ENCODE measurements at places on chromosomes 3 and 15.
A peak's percentile ranks its signal among the peaks of the same experiment; 100 is the strongest.

GRCh38 chr3:107461721-107462120 is 61.0 kb upstream of the BBX start:
- DNase-seq, result no peak

DNA sequence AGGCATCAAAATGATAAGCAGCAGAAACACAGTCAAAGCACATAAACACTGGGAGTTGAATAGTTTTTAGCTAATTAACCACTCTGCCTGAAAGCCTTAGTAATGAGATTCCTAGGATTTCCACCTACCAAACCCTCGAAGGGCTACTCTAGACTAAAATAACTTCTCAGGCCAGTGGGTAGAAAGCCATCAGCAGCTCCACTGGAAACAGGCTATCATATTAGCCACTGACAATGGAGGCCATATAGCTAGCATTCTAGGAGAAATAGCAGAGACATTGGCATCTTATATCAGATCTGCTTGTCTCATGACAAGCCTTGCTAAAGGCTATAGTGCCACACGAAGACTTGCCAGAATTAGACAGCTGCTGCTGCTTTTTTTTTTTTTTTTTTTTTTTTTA is 4.5 kb upstream of the CAPN3 start:
- DNase-seq, result no peak

GRCh38 chr3:15223685-15224572 is 17.9 kb downstream of the CAPN7 start:
- peak; percentile 43 for DNase-seq

- DNase-seq, result no peak
Observed at GRCh38 chr15:65969865-65970816, 100.8 kb downstream of the RAB11A start.

GRCh38 chr3:12708584-12709192 is 44.8 kb upstream of the RAF1 start:
- no peak for DNase-seq

DNA sequence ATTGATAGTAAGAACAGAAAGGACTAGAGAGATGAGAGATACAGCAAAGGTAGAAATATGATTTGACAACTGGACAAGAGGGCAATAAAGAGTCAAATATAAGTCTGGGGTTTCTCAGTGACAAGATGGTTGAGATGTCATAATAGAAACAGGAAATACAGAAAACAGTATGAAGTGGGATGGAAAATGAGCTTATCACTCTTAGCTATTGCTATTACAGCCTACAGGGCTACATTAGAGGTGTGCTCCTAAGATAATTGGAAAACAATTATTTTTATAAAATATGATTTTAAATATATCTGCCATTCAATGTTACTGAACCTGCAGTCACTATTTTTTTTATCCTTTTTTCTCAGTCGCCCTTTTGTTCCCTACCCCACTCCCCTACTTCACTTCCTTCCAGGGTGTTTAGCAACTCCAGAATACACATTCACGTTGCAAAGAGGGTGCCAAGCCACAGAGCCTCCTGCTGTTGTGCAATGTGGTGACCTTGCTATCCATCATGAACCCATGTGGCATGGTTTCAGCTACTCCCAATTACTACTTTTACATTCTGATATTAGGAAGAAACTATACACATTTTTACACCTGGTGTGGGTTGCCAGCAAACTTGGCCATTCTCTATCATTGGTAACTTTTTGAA is 6.0 kb downstream of the NRG4 start:
- no peak for DNase-seq

DNA sequence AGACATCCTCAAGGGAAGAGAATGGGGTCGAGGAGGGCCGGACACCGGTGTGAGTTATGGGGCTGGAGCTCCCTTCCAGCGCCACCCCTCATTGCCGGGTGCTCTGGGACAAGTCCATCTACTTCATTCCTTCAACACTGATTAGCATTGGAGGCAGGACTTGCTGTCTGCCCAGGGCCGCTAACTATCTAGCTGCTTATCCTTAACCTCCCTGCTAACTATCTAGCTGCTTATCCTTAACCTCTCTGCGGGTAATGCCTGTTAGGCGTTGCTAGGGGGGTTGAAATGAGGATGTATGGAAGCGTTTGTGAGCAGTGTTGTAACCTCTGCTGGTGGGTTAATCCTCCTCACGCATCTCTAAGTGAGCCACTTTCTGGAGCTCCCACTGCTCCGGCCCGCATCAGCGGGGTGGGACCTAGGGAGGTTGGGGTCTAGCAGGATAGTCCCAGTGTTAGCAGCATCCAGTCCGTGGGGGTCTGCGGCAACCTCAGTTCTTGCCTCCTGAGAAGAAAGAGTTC is 10.9 kb upstream of the CHAC1 start:
- DNase-seq, result no peak

DNA sequence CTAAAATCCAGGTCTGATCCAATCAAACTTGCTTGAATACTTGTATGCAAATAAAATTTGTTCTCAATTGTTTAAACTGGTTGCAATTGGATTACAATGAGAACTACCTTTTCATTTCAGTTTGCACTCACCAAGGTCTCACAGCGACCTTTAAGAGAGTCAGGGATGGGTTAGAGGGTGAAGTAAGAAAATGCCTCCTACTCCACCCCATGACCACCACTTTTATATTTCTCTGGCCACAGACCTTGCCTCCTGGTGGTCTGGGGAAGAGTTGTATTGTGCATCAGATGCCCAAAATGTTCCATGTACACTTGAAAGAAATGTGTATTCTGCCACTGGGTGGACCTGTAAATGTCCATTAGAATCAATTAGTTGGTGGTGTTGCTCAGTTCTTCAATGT is 16.4 kb upstream of the THSD4 start:
- no peak for DNase-seq

- DNase-seq, result no peak
Observed at GRCh38 chr3:139288266-139288821, 55.5 kb upstream of the MRPS22 start.

DNA sequence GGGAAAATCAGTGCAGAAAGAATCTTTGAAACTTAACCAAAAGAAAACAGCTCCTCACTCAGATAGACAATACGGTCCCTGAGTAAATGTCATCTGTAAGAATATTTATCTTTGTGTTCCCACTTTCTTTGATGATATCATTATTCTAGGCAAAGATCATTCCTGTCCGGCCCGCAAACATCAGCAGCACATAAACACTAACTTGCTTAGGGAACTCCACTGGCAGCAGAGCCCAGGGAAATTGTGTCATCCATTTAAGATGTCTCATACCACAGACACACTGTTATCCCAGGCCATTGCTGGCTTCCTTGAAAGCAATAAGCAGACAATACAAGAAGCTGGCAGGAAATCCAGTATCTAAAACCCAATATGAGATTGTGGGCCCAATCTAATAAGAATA is 20.1 kb upstream of the CD96 start:
- no peak for DNase-seq

GRCh38 chr3:43582866-43583265 is 38.9 kb downstream of the ANO10 start:
- DNase-seq, result no peak

GRCh38 chr3:152357587-152357986 is 88.9 kb downstream of the MBNL1 start:
- DNase-seq, result no peak

- no peak for DNase-seq
Observed at GRCh38 chr3:66066963-66067617, 28.4 kb upstream of the MAGI1 start.

GRCh38 chr3:152538518-152538917 is 269.8 kb downstream of the MBNL1 start:
- DNase-seq, result no peak

DNA sequence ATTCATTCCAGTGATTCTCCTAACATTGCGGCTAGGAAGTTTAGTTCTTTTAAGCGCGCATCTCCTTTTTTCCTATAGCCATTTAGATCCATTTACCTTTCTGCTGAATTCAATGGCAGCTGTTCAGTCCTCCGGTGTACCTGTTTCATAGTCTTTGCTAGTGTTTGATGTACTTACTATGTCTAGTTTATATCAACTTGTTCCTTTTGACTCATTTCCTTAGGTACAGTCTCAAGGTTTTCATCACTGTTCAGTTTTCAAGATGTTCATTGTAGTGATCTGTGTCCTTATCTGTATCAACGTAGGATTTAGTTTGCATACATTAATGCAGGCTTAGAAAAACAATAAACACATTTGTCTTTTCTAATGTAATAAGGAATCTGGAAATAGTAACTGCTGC is 59.0 kb upstream of the MBNL1 start:
- no peak for DNase-seq

DNA sequence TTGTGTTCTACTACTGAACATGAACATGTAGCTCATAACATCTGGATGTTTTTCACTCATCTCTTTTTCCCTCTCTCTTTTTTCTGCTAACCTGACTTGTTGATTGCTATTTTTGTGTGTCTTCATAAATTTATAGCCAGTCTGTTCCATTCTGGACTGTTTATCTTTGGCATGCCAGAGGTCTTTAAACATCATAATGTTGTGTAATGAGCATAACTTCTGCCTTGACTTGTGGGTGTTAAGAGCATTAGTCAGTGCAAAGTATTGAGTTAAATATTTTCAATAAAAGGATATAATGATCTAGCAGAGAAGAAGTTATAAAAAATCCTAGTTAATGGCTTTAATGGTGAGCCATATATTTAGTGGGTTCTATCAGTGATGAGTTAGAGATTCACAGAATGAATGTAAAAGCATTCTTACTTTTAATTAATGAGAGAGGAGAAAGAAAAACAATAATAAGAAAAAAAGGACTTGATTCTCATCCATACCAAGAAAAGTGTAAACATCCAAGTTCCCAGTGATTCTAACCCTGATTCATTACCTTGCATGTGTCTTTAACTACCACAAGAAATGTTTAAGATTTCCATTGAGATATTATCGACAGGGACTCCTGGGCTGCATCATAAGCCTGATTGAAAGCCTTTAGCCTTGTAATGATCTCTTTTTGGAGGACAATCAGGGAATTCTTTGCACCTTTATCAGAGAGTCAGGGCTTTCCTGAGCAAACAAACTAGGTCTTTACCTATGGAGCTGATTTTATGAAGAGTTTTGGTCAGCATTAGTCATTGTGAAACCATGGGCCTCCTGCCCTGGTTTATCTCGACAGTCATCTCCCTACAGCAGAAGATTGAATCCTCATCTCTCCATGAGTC is 22.9 kb downstream of the MITF start:
- no peak for DNase-seq

DNA sequence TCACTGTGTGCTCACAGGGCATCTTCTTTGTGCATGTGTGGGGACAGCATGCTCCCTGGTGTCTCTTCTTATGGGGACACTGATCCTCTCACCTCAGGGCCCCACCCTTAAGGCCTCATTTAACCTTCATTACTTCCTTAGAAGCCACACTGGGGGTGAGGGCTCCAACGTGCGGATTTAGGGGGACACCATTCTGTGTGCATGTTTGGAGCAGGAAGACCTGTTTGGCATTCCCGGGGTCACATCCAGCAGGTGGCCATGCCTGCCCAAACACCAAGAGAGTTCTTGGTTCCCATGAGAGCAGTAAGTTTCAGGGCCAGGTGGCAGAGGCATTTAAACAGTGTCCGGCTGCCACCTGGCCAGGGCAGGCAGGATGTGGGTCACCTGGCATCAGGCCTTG is 24.8 kb downstream of the PRR20G start:
- DNase-seq, result no peak

GRCh38 chr3:189587664-189588040 is 43.5 kb upstream of the TP63 start:
- DNase-seq, result no peak

DNA sequence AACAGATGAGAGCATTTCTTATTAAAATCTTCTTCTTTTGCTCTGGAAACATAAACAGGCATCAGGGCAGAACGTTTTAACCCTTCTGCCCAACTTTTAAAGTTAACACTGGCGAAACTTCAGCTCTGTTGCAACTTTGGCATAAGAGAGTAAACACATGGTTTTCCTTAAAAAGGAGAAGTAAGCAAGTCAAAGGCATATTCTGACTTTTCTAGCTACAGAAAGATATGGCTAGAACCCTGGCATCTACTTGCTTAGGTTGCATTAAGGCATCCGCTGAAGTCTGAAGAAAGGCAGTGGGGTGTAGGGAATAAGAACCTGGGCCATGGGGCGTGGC is 13.3 kb upstream of the IL16 start:
- no peak for DNase-seq

- DNase-seq, result no peak
Observed at GRCh38 chr3:105837143-105837740, 31.6 kb downstream of the CBLB start.

GRCh38 chr3:31908391-31909097 is 72.5 kb downstream of the OSBPL10 start:
- no peak for DNase-seq

- no peak for DNase-seq
Observed at GRCh38 chr3:159786489-159787177, 202.0 kb upstream of the IL12A start.

DNA sequence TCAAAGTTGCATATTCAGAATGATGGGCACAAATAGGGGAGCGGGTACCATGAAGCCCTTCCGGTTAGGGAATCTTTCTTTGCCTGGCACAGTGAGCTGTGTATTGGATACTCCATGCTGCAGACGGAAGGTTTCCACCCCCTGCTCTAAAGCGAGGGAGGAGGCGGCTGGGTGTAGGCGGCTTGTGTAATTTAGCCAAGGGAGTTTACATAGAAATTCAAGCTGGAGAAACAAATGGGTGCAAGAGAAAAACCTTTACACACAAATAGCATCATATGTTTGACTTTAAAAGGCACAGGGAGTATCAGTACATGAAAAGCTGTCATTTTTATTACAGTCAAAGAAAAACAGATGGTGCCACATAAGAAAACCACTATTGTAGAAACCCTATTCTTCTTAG is 59.3 kb upstream of the ADCY5 start:
- no peak for DNase-seq

DNA sequence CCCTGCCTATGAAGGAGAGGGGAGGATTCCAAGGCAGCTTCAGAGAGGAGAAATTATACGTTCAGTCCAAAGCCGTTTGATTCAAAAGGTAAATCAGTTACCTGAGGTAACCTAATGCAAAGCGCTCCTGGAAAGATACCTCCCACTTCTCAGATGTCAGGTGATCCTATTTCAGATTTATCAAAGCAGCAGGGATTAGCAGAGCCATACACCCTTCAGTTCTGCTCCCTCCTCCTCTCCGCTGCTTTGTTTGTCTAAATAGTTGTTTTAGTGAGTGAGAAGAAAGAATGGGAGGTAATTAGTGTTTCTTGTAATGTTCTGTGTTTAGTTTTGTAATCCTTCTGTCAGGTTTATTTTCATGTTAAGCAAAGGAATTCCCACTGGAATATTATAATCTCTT is 81.1 kb downstream of the SOX14 start:
- DNase-seq, result no peak

DNA sequence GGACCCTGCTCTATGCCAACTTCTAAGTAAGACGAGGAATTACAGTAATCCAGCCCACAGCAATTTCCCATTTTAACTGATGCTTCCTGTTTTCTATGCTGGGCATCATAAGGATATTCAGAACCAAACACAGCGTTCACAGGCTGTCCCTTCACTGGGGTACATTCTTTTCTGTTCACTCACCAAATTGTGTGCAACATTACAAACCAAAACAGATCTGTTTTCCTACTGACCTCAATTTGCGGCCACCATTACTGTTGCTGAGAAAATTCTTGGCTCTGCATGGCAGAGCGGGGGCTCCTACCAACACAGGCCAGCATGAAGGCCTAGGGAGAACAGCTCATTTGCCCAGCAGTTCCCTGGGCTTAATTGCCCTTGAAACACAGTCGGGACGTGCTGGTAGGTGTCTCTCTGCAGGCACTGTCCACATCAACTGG is 76.5 kb downstream of the MYO1E start:
- no peak for DNase-seq

GRCh38 chr15:96247621-96248305 is 82.7 kb upstream of the NR2F2 start:
- DNase-seq, result no peak

All from NCI-H774 (cell line).